ENCODE measurements at places on chromosomes 3 and 15. TPM values are rescaled to one million over a fixed set of nuclear protein-coding genes. Genes with fewer than 3 reads are reported as not detected.

DNA sequence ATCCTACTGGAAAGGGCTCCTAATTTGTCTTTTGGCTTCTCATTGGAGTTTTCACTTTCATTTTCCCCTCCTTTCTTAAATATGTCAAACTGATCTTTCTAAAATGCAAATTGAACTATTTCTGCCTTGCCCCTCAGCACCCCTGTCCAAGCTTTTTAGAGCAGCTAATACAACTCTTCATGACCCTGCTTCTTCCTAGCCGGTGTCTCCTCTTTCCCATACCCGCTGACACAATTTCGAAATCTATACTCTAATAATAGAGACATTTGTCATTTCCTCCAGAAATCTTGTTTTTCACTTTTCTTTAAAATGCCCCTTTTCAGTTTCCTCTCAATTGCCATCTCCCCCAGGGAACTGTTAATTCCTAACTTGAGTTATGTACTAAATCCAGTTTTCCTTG is 2.9 kb upstream of the EPHA3 start:
- no peak overlapping the region for H3K4me3 ChIP-seq
- H3K4me1 ChIP-seq, result peaks cover 8% of the 10 kb centered on the region
- no peaks in the 10 kb centered on the region for H3K36me3 ChIP-seq
- no peaks in the 10 kb centered on the region for H3K27me3 ChIP-seq
- no peak overlapping the region for H3K27ac ChIP-seq

- H3K4me3 ChIP-seq, result no peak overlapping the region
- no peaks in the 10 kb centered on the region for H3K4me1 ChIP-seq
- no peaks in the 10 kb centered on the region for H3K36me3 ChIP-seq
- no peak for DNase-seq
- no peaks in the 10 kb centered on the region for H3K27me3 ChIP-seq
Measured at GRCh38 chr3:18729671-18730070, 304.5 kb upstream of the SATB1 start.

- no peak overlapping the region for H3K4me3 ChIP-seq
- no peaks in the 10 kb centered on the region for H3K36me3 ChIP-seq
- peaks cover 4% of the 10 kb centered on the region for H3K27me3 ChIP-seq
- peak; percentile 62 for DNase-seq
Measured at GRCh38 chr3:127524296-127524896, 66.1 kb downstream of the TPRA1 start.

- no peak overlapping the region for H3K4me3 ChIP-seq
- no peaks in the 10 kb centered on the region for H3K4me1 ChIP-seq
- no peak overlapping the region for H3K27ac ChIP-seq
- no peaks in the 10 kb centered on the region for H3K27me3 ChIP-seq
Measured at GRCh38 chr3:65436580-65436979, 602.1 kb downstream of the MAGI1 start.

- H3K4me3 ChIP-seq, result peak overlapping the region; percentile 35
- H3K36me3 ChIP-seq, result no peaks in the 10 kb centered on the region
- no peaks in the 10 kb centered on the region for H3K27me3 ChIP-seq
- H3K27ac ChIP-seq, result no peak overlapping the region
- peaks cover 14% of the 10 kb centered on the region for H3K4me1 ChIP-seq
- DNase-seq, result peak; percentile 82
Measured at GRCh38 chr15:98865397-98866339, 141.9 kb downstream of the PGPEP1L start.

DNA sequence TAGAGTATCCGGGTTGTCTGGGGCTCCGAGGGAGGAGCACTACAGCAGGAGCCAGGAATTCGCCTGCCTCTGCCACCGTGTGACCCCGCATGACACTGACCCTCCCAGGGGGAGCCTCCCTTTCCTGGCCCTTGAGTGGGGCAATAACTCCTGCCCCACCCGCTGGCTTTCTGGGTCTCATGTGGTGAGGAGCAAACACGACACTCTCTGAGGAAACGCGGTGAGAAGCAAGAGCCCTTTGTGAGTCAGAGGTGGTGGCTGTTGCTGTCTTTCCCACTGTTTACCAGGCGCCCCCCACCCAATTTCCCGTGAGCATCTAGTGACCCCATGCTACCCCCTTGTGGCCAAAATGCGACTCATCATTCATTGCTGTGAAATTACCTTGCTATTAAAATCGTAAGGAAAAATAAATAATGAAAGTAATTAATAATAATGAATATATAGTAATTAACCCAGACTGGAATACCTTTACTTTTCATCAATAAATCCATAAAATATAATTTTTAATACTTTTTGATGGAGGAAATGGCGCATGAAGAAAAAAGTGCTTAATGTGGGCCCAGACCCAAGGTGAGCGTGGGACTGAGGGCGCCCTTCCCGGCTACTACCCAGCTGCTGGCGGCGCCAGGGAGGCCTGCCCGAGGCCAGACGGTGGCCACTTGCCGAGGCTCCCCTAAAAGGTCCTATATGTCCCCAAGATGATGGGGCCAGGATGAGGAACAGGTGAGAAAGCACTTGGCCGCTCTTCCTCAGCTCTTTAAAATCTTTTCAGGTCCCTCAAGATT is 29.3 kb downstream of the CCNL1 start:
- no peaks in the 10 kb centered on the region for H3K27me3 ChIP-seq
- no peak overlapping the region for H3K4me3 ChIP-seq
- H3K4me1 ChIP-seq, result peaks cover 99% of the 10 kb centered on the region
- H3K36me3 ChIP-seq, result no peaks in the 10 kb centered on the region
- H3K27ac ChIP-seq, result peak overlapping the region; percentile 92

- peaks cover 10% of the 10 kb centered on the region for H3K4me1 ChIP-seq
- H3K36me3 ChIP-seq, result no peaks in the 10 kb centered on the region
- DNase-seq, result no peak
Measured at GRCh38 chr3:171266034-171266739, 194.0 kb downstream of the TNIK start.

- H3K27me3 ChIP-seq, result no peaks in the 10 kb centered on the region
- peak; percentile 22 for DNase-seq
- no peak overlapping the region for H3K4me3 ChIP-seq
- no peak overlapping the region for H3K27ac ChIP-seq
- H3K4me1 ChIP-seq, result no peaks in the 10 kb centered on the region
Measured at GRCh38 chr15:98083203-98083910, 122.9 kb downstream of the ARRDC4 start.

DNA sequence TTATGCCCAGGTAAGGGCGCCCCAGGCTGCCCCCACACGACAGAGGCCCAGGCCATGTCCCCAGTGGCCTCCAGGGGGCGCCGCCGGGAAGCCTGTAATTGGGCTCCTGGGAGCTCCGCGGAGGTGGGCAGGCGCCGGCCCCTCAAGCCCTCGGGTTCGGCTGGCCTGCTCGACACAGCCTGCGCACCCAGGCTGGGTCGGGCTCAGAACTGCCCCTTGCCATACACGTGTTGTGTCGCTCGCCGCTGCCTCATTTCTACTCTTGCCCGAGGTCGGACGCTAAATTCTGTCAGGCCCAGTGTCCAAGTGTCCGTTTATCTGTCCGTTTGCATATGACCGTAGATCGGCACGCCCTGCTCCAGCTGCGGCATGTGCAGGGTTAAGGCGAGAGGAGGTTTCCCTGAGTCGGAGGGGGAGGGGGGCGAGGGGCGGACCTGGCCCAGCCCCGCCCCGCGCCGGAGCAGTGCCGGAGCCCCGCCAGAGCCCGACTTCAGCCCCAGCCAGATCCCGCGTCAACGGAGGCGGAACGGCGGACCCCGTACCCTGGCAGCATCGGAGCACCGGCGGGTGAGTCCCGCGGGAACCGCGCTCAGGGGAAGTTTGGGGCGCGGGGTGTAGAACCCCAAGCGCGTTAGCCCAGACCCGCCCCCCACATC is at the start of gene KLHDC8B:
Gene KLHDC8B, plus strand, starts transcription at position 480 of the 656 bp plus-strand sequence. CDS start 1,172 bp downstream, outside the sequence.
- no peaks in the 10 kb centered on the region for H3K27me3 ChIP-seq
- H3K27ac ChIP-seq, result peak within 1 kb of the TSS; percentile 39
- no peaks in the 10 kb centered on the region for H3K36me3 ChIP-seq
- DNase-seq, result peak; percentile 83
- H3K4me1 ChIP-seq, result peaks cover 43% of the 10 kb centered on the region
- H3K4me3 ChIP-seq, result peak within 1 kb of the TSS; percentile 51

GRCh38 chr15:87123676-87124382 is 1044.2 kb downstream of the AGBL1 start:
- no peak for DNase-seq
- no peaks in the 10 kb centered on the region for H3K36me3 ChIP-seq
- no peak overlapping the region for H3K4me3 ChIP-seq
- no peaks in the 10 kb centered on the region for H3K27me3 ChIP-seq

GRCh38 chr3:173238091-173238490 is 97.1 kb upstream of the SPATA16 start:
- no peak overlapping the region for H3K27ac ChIP-seq
- H3K36me3 ChIP-seq, result no peaks in the 10 kb centered on the region
- no peaks in the 10 kb centered on the region for H3K27me3 ChIP-seq

GRCh38 chr15:84099181-84099580 is 136.4 kb upstream of the GOLGA6L4 start:
- H3K36me3 ChIP-seq, result no peaks in the 10 kb centered on the region
- H3K27me3 ChIP-seq, result no peaks in the 10 kb centered on the region
- H3K27ac ChIP-seq, result no peak overlapping the region
- peak; percentile 11 for DNase-seq
- H3K4me1 ChIP-seq, result no peaks in the 10 kb centered on the region

GRCh38 chr3:99586701-99587100 is 51.7 kb upstream of the COL8A1 start:
- no peak overlapping the region for H3K27ac ChIP-seq
- H3K27me3 ChIP-seq, result no peaks in the 10 kb centered on the region
- H3K36me3 ChIP-seq, result no peaks in the 10 kb centered on the region
- no peaks in the 10 kb centered on the region for H3K4me1 ChIP-seq
- H3K4me3 ChIP-seq, result no peak overlapping the region
- DNase-seq, result no peak

DNA sequence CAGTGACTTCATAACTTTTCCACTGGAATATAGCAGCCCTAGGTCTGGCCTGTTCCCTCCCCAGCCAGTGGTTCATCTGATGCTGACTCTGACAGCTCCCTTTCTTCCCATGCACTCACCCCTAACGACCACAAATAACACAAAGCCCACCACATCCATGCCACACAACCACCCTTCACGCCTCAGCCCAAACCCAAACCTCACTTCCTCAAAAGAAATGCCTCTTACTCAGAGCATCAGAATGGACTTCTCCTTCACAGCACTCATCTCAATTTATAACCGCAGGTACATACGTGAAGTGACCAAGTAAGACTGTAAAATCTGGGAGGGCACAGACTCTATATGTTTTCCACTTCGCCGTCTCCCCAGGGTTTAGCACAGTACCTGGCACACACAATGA is 1.1 kb downstream of the RBSN start:
- H3K27me3 ChIP-seq, result no peaks in the 10 kb centered on the region
- H3K27ac ChIP-seq, result no peak overlapping the region
- DNase-seq, result no peak
- no peak overlapping the region for H3K4me3 ChIP-seq
- H3K36me3 ChIP-seq, result no peaks in the 10 kb centered on the region

GRCh38 chr3:126416943-126417342 is 22.2 kb downstream of the CFAP100 start:
- peak overlapping the region; percentile 6 for H3K27ac ChIP-seq
- no peak overlapping the region for H3K4me3 ChIP-seq
- peak; percentile 88 for DNase-seq
- peaks cover 15% of the 10 kb centered on the region for H3K4me1 ChIP-seq
- no peaks in the 10 kb centered on the region for H3K36me3 ChIP-seq
- H3K27me3 ChIP-seq, result no peaks in the 10 kb centered on the region

- H3K27ac ChIP-seq, result no peak overlapping the region
- H3K27me3 ChIP-seq, result no peaks in the 10 kb centered on the region
- no peak for DNase-seq
- H3K4me1 ChIP-seq, result no peaks in the 10 kb centered on the region
Measured at GRCh38 chr3:78913711-78914110, 854.1 kb downstream of the ROBO1 start.

DNA sequence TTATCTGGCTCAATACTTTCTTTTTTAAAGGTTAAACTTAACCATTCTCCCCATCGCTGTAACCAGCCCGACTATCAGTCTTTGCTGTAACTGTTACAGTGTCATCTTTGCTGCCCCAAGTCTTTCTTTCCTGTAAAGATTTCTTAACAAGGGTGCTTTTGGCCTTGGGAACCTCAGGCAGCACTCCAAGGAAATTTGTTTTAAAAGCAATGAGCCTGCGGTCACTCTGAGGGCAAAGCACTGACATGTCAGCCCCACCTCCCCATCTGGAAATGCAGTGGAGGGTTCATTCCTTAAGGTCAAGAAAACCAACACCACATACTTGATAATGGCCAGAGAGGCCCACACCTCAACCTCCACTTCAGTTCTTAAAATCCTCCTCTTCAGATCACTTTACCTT is 3.2 kb downstream of the TRANK1 start:
- peaks cover 16% of the 10 kb centered on the region for H3K4me1 ChIP-seq
- no peak overlapping the region for H3K4me3 ChIP-seq

GRCh38 chr3:134105876-134106556 is 76.3 kb upstream of the SLCO2A1 start:
- H3K27me3 ChIP-seq, result no peaks in the 10 kb centered on the region
- peak overlapping the region; percentile 49 for H3K27ac ChIP-seq
- no peak overlapping the region for H3K4me3 ChIP-seq
- H3K4me1 ChIP-seq, result peaks cover 37% of the 10 kb centered on the region
- no peaks in the 10 kb centered on the region for H3K36me3 ChIP-seq
- DNase-seq, result no peak

DNA sequence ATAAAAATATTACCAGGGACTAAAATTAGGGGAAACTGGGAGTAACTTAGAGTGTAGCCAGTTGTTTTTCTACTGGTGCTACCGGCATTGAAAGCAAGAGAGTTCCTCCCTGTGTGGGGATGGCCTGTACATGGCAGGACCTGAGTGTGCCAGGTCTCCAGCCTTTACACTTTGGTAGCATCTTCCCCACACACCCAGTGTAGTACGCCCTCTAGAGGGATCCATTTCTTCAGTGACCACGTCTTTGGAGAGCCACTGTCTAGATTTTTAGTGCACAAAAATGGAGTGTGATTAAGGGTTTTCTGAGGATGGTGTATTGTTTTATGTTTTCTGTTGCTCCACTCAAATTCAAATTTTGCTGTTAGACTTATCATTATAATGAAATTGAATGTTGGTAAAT is 507.0 kb upstream of the TPRG1 start:
- peaks cover 8% of the 10 kb centered on the region for H3K4me1 ChIP-seq
- no peak for DNase-seq
- H3K27me3 ChIP-seq, result no peaks in the 10 kb centered on the region
- no peaks in the 10 kb centered on the region for H3K36me3 ChIP-seq
- no peak overlapping the region for H3K27ac ChIP-seq

The ELL3 gene
- total RNA-seq, result 29.1 TPM

The HDAC11 gene
- total RNA-seq, result 45.4 TPM

The ALG1L2 gene
- not detected for total RNA-seq

The GPR87 gene
- total RNA-seq, result not detected

The CCR8 gene
- total RNA-seq, result not detected

The NME9 gene
- total RNA-seq, result 1.3 TPM

The C3orf20 gene
- not detected for total RNA-seq

The P2RY12 gene
- not detected for total RNA-seq

The SSUH2 gene
- total RNA-seq, result 0.33 TPM

The SLC12A1 gene
- not detected for total RNA-seq

The APBA2 gene
- total RNA-seq, result 29.0 TPM

The GRK7 gene
- not detected for total RNA-seq
